ENCODE measurements at places on chromosomes 13 and 19. TPM values are rescaled to one million over a fixed set of nuclear protein-coding genes. Genes with fewer than 3 reads are reported as not detected.
A peak's percentile ranks its signal among the peaks of the same experiment; 100 is the strongest.

- DNase-seq, result peak; percentile 89
These were observed 781 bp downstream of the QPCTL start for GRCh38 chr19:45693106-45693788.

DNA sequence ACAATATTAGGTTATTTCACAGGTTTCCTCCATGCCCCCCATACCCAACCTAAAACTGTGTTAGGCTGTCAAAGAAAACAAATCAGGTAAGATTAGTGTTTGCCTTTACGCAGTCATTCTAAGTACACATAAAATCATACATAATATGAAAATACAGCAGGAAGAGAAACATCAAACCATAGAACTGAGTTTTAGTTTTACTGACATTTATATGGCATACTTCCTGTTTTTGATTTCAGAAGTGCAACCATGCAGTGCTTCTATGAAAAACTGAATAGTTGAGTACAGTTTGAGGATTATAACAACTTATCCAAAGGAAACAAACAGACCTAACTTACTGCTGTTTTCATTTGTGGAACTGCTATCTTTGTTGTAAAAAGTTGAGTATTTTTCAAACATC lies 91.3 kb downstream of the KCNRG start:
- no peak for DNase-seq

DNA sequence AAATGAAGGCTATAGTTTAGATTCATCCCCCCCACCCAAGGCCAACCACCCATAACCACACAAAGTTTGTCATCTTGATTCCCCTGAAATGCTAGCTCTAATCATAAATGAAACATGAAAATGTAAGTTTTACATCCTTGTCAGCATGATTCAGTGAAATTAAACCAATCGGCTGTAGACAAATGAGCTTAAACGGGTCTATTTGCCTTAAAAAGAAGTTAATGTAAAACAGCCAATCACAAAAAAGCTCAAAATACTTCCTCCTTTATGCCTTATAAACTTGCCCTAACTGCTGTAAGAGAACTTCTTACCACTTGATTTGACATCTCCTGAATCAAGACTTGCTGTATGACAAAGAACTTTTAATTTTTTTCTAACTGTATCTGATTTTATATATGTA lies 34.5 kb upstream of the MRI1 start:
- no peak for DNase-seq

DNA sequence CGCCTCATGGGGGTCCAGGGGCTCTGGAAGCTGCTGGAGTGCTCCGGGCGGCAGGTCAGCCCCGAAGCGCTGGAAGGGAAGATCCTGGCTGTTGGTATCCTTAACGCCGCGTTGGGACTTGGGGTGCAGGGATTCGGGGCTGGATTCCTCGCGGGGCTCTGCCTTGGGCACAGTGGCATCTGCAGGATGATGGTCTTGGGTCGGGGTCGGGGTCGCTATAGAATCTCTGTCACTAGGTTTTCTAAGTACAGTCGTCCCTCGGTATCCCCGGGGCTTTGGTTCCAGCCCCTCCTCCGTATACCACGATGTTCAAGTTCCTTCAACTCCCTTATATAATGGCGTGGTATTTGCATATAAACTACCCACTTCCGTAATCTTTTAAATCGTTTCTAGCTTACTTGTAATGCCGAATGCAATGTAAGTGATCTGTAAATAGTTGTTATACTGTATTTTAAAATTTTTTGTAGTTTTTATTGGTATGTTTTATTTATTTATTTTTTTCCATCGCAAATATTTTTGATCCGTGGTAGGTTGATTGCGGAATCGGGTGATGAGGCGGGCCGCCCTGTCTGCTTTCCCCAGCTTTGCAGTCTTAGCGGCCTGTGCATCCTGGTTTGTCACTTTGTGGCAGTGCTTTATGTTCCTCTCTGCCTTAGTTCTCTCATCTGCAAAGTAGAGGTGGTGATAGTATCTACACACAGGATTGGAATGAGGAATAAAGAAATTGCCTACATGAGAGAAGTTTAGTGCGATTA lies 606 bp downstream of the ERCC5 start:
- peak; percentile 55 for DNase-seq

DNA sequence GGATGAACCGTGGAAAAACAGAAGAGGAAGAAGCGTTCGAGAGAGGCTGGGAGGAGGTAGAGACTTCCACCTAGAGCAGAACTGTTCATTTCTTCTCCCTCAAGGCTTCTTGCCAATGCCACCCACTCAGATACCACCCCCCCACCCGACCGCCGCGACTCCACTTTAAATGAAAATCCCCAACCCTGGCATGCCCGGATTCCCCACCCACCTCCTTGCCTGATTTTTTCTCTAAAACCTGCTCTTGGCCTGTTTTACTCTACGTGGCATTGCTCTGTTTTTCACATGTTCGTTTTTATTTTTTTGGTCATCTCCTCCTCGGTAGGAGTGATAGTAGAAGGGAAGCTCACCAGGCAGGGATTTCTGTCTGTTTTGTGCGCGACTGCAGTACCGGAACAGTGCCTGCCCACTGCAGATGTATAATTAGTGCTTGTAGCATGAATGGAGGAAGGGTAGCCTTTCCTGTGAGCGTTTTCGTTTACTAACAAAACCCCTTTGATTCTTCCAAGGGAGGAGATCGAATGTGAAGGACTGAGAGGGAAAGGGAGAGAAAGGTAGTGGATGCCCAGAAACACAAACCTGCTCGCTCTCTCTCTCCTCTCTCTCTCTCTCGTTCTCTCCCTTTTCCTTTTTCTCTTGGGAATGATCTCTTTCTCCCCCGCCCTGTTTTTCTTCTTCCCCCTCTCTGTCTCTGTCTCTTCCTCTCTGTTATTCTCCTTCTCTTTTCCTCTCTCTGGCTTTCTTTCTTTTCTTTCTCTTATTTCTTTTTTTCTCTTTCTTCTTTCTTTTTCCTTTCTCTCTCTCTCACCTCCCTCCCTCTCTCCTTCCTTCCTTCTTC lies 2.2 kb downstream of the CD70 start:
- no peak for DNase-seq

- peak; percentile 74 for DNase-seq
These were observed 55.0 kb downstream of the ZIC5 start for GRCh38 chr13:99916366-99917103.

DNA sequence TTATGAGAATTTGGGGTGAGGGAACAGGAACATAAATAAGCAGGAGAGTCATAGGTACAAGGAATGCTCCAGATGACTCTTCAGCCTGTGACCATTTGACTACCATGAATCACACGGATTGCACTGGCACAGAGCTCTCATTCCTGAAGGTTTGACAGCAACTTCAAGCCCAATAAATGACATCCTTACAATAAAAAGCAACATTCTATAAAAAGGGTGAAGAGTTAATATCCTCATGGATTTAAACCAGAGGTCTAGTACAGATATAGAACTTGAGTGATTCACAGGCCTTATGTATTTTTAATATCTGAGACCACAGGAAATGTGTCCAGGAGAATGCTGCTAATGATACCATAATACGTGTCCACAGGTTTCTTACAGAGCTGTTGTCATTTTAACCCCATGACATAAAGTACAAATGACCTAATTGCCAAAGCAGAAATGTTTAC lies 158.1 kb downstream of the IRS2 start:
- no peak for DNase-seq

GRCh38 chr19:46508206-46508605 lies 12.5 kb upstream of the PNMA8B start:
- no peak for DNase-seq

GRCh38 chr13:88005188-88005587 lies 334.0 kb downstream of the SLITRK5 start:
- DNase-seq, result no peak

- DNase-seq, result no peak
These were observed 158.3 kb downstream of the FOXO1 start for GRCh38 chr13:40508127-40508526.

DNA sequence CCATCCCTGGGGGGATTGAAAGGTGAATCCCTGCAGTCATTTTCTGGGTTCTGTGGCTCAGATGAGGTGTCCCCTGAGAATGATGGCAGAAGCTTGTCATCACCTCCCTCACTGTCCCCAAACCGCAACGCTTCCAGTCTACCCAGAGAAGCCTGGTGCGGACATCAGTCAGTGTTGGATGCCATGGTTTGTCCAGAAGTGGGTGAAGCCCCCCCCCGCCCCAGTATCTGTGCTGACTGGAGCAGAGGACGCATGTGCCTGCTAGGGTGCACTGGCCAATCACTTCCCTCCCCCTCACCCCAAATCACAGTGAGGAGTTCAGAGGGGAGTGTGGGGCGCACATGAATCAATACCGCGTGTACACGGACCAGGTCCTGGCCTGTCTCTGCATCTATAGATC lies 150.5 kb downstream of the TEX29 start:
- no peak for DNase-seq

DNA sequence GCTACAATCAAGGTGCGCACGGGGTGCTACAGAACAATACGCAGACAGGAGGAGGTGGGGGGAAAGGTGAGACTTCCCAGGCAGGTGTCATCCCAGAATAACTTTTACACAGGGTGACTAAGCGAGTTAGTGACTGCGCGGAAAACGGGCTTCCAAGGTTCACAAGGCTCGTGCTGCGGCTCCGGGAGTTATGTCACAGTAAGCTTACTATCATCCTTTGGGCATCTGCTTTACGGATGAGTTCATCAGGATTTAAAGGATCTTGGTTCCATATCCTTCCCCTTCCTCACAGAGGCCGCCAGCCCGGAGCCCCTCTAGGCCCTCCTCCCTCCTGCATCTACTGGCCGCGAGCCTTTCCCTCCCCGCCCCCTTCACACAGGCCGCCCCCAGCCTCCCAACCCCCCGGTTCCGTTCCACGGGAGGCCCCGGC lies 474 bp upstream of the IFT88 start:
- DNase-seq, result peak; percentile 90

- DNase-seq, result peak; percentile 83
These were observed 878 bp upstream of the ADAMTSL5 start for GRCh38 chr19:1513499-1514294.

DNA sequence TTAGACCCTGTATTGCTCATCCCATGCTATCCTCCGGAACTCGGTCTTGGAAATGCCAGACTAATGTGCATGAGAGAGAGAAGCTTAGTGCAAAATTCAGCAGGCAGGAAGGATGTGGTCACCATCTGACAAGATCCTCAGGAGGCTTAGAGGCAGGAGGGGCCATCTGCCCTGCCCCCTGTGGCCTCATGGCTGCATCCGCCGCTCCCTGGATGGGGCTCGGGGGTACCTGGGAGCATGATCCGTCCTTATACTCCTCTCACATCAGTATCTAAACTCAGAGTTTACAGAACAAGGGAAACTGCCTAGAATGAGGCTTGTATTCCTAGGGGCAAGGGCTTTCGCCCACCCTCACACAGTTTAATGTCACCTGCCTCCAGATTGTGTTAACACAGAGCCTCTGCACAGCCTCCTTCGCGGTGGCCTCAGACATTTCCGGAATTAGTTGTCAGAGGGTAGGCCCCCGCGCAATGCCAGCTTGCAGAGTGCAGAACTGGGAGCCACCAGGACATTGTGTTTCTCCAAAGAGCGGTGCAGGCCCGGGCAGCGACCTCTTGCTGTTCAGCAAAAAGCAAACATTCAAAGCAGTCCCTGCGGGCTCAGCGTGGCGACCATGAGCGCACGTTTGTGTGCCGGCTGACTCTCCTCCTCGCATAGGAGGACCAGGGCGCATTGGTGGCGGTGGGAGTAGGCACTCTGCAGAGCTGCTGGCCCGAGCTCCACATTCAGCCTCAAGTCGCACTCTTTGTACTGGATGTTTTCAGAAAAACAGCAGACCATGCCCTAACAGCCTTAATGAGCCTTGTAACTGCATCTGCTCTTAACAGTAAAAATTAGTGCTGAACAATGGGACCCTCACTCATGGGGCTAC lies 39.1 kb downstream of the GPR12 start:
- DNase-seq, result no peak

- DNase-seq, result no peak
These were observed 88.1 kb downstream of the FLT1 start for GRCh38 chr13:28406733-28407266.

GRCh38 chr19:45462174-45462573 lies 5.6 kb upstream of the FOSB start:
- no peak for DNase-seq

DNA sequence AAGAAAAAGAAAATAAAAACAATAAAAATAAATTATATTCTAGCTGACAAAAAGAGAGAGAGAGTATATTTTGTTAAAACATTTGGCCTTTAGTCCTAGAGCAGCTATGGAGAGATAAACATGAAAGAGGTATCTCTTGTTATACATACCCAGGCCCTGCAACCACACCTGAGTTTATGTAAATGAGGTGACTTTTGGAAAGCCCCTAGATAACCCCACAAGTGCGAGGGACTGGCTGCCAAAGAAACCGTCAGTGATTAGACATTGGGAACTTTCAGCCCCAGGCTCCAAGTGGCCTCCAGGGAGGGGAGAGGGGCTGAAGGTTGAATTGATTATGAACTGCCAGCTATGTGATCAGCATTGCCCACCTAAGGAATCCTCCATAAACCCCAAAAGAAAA lies 2.1 kb upstream of the NLRP7 start:
- no peak for DNase-seq

- no peak for DNase-seq
These were observed 1.2 kb downstream of the S1PR4 start for GRCh38 chr19:3179739-3180293.

DNA sequence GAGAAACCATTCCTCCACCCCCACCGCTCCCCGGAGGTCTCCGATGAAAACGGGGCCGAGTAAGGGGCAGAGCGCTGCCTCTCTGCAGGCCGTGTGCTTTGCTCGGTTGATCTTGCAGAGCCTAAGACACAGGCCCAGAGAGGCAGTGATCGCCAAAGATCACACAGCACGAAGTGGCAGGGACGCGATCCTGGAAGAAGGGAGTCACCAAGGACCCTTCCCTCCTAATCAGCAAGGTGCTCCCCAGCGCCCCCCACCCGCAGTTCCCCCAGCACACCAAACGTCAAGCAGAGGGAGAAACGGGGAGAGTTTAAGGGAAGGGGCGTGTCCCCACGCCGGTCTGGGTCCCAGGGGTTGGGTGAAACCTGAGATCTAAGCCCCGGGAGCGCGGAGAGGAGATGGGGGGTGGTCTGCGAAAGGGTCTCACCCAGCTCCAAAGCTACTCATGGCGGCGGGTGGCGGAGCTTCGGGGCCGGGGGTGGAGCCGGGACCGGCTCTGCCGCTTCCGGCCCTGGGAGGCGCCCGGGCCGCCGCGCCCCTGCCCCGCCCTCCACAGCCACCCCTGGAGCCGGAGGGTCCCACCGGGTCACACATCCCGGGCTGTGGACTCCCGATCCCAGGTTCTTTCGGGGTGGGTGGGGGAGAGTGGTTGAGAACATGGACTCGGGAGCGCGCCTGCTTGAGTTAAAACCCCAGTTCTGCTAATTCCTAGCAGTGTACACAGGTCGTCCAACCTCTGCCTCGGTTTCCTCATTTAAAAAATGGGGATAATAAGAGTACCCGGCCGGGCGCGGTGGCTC lies at the start of gene EML2:
TSS of gene EML2 (minus strand) at position 468 of the 800 bp plus-strand sequence. CDS start at position 447, 21 bp downstream.
- peak; percentile 79 for DNase-seq

GRCh38 chr13:94967183-94968039 lies 255.1 kb upstream of the SOX21 start:
- DNase-seq, result peak; percentile 66

The C19orf73 gene
- total RNA-seq, result not detected

The ATXN8OS gene
- 0.23 TPM for total RNA-seq

The CBY2 gene
- not detected for total RNA-seq

The OVOL3 gene
- total RNA-seq, result not detected

The MIR17HG gene
- 8.4 TPM for total RNA-seq

The C19orf38 gene
- total RNA-seq, result 3.4 TPM

The MYH14 gene
- total RNA-seq, result 64.4 TPM

The PSG1 gene
- total RNA-seq, result 0.07 TPM

The GIPR gene
- 1.8 TPM for total RNA-seq
